Posterior vena cava (tissue), 2 donors: ENCODE measurements at places on chromosomes 1 and 21. TPM values are rescaled to one million over a fixed set of nuclear protein-coding genes. Genes with fewer than 3 reads are reported as not detected.

The RNU1-2 gene
- 18,986 TPM for total RNA-seq

The FCRL4 gene
- not detected for total RNA-seq

- DNase-seq, result no peak
Measured at GRCh38 chr1:168751195-168751650, 22.2 kb upstream of the DPT start.

DNA sequence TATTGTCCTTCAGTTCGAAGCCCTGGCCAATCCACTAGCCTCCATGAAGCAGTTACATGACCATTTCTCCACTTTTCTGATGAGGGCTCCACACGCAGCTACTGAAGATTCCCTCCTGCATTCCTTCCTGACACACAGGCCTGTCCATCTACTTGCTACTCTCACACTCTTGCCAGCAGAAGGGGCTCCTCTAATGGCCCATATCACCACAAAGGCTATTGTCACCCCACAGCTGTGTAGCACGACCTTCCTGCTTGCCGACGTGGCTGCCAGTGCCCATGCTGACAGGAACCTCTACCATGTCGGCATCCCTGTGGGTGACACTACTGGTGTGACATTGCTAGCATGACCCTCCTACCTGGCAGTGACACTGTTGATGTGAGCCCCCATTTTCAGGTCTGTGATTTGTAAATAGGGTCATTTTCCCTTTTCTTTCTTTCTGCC, 1528.6 kb upstream of the TPTE start:
- DNase-seq, result peak; percentile 78

The MNDA gene
- 7.5 TPM for total RNA-seq

DNA sequence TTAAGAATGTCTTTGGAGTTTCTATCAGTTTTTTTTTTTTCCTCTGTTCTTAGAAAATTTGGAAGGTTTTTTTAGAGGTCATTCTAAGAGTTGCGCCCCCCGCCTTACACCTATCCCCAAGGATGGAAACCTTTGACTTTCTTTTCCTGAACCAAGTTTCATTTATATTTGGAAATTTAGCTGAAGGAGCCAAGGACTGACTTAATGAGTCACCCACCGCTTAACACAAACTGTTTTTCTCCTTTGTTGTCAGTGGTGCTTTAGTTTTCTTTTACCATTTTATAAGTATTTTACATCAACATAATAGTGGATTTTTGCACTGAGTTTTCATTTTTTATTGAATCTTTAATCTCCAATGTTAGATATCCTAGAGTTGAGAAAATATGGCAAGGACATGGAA, 25.3 kb downstream of the USP25 start:
- no peak for DNase-seq

The CA14 gene
- not detected for total RNA-seq

GRCh38 chr1:45134461-45134873, 71.9 kb downstream of the ZSWIM5 start:
- DNase-seq, result no peak

- DNase-seq, result no peak
Measured at GRCh38 chr1:158140764-158141192, 39.9 kb upstream of the CD1D start.

GRCh38 chr21:29007810-29008209, 11.3 kb downstream of the RWDD2B start:
- no peak for DNase-seq

The SPATA1 gene
- total RNA-seq, result 1.0 TPM

GRCh38 chr1:233034836-233035235, 84.4 kb downstream of the NTPCR start:
- DNase-seq, result no peak

- no peak for DNase-seq
Measured at GRCh38 chr1:29687601-29688244, 451.4 kb downstream of the PTPRU start.

GRCh38 chr1:68045511-68046180, 4.8 kb downstream of the DIRAS3 start:
- DNase-seq, result no peak
